ENCODE measurements at places on chromosomes 5 and 9.
A peak's percentile ranks its signal among the peaks of the same experiment; 100 is the strongest.

- no peak for DNase-seq
These were observed 39.5 kb downstream of the FAM174A start for GRCh38 chr5:100574716-100575115.

- DNase-seq, result no peak
These were observed 15.0 kb upstream of the HSPB3 start for GRCh38 chr5:54440456-54440893.

DNA sequence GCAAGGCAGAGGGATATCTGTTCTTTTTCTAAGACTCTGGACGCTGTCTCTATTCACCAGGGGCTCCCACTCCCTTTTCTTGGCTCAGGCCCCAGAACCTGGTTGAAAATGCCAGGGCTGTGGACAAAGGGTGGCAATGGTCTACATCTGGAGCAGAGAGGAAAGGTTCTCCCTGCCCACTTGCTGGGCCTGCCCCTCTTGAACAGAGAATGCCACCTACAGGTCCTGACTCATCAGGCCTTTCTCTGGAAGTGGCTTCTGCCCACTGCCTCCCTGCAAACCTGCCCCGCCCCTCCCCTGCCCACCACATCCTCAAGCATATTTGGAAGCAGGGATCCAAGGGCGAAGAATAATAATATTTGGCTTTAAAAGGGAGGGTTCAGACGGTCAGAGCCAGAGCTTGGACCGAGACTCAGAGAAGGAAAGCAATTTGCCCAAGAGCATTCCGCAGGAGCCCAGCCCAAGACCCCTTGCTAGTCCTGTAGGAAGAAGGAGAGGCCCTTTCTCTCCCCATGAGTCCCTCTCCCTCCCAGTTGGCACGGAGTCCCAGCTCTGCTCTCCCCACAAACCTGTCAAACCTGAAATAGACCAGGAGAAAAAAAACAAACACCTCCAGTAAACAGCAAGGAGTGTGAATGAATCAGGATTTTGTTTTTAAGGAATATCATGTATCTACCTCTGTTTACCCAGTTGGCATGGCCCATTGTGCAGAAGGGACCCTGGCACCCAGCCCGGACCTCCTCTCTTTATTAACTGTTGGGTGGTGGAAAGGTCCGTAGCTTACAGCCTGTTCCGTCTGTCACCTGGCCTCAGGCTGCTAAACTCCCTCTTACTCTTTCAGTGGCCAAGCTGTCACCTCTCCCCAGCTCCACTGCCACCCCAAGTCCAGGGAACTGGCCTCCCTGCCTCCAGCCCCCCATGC lies 37.7 kb upstream of the STXBP1 start:
- DNase-seq, result peak; percentile 58

GRCh38 chr9:110252509-110253139 lies 3.7 kb downstream of the TXN start:
- no peak for DNase-seq

DNA sequence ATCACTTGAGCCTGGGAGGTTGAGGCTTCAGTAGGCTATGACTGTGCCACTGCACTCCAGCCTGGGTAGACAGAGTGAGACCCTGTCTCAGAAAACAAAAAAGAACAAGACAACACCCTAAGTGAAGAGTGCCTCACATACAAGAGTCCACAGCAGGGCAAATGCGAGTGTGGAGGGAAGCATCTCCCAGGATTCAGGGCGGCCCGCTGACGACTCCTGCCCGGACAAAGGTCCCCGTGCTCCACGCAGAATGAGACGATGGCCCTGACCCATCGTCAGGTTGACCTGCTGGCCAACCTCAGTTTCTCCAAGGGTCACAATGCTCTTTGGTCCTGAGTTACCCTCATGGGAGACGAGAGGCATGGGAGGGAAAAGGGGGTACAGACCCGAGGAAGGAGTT lies 18.3 kb downstream of the MRNIP start:
- DNase-seq, result no peak

- peak; percentile 95 for DNase-seq
These were observed 23.2 kb upstream of the LRRC14B start for GRCh38 chr5:167982-168660.

DNA sequence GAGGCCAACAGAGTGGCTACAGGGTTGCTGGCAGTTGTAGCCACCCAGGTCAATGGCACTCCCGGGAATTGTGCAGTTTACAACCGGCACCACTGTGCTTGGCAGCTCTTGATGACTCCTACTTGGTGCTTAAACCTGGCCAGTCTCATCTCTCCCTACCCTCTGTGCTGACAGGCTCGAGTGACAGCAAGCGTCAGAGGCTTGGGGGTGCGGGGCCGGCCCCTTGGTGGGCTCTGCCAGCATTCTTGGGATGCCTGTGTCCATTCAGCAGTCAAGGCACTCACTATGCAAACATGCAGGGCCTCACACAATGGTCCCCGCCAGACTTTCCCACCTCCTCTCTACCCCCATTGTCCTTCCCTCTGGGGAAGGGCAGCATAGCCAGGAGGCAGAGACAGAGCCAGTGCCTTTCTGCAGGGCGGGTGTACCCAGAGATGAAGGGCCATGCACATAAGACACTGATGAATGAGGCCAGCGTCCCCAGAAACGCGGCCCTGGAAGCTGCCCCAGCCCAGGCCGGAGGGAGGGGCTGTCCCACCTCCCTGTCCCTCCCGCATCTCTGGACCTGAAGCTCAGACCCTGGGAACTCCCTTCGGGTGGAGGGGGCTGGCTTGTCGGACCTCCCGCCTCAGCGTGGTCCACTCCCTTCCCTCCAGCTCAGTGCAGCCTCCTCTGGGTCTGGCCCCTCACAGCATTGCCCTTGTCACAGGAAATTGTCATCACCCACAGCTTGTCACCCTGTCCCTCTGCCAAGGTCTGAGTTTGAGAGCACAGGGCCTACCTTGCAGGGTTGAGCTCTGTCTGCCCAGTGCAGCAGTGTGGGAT lies 26.4 kb upstream of the NOTCH1 start:
- DNase-seq, result peak; percentile 96

GRCh38 chr9:114580609-114581193 lies 6.9 kb upstream of the ATP6V1G1 start:
- DNase-seq, result no peak

- no peak for DNase-seq
These were observed 157.2 kb downstream of the EFNA5 start for GRCh38 chr5:107513337-107514085.

DNA sequence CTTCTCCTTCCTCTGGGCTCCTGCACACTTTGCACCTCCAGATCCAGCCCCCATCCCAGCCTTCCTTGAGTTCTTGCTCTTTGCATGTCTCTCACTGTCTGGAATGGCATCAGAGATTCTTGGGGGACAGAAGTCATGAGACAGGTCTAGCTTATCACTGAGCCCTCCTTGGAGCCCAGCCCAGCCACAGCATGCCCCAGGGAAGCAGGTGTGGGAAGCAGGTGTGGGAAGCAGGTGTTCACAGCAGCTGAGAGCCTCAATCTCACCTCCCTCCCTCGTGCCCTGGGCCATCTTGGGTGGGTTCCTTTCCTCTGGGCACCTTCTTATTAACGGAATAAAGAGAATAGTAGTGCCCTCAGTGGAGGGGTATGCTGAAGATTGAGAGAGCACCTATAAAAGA lies 27.2 kb downstream of the SLC6A7 start:
- no peak for DNase-seq

DNA sequence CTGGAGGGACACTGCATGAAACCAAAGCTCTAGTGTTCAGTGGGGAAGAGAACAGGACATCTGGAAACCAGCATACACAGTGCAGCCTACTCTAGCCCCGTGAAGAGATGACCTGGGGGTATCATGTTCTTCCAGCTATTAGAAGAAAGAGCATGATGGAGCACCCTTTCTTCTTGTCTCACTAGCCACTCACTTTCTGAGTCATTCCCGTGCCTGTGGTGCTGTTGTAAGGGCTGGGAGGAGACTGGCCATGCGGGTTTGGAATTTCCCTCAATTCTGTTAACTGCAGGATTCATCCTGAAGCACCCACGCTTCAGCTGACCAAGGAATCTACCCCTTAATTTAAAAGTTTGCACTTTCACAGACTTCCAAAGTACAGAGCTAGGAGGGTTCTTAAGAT lies 137.0 kb downstream of the COL23A1 start:
- peak; percentile 65 for DNase-seq

- DNase-seq, result peak; percentile 75
These were observed at the start of gene SMIM3 for GRCh38 chr5:150778517-150779396. Gene SMIM3 (plus strand): TSS chr5:150778757. CDS start chr5:150795441, 16,684 bp downstream.

DNA sequence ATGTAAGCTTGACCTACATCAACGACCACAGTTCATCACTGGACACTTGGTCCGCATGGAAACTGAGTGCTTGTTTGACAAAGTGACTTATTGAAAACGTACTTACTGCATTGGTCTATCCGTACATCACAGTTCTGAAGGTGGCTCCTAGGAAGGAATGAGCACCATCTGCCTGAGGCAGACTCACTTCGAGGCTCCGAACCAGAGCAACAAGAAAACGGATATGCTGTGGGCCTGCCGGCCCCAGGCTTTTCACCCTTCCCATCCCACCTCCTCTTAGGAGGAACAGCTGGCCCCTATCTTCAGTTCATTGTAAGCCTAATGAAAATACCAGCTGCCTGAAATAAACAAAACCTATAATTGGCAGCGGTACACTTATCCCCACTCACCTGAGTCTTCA lies 67.2 kb upstream of the TSLP start:
- DNase-seq, result no peak

- DNase-seq, result no peak
These were observed 344.8 kb downstream of the MTRR start for GRCh38 chr5:8213701-8214240.

GRCh38 chr5:24643156-24643555 lies 1.6 kb downstream of the CDH10 start:
- no peak for DNase-seq

- DNase-seq, result peak; percentile 28
These were observed 164.1 kb upstream of the SEMA6A start for GRCh38 chr5:116738615-116739261.

DNA sequence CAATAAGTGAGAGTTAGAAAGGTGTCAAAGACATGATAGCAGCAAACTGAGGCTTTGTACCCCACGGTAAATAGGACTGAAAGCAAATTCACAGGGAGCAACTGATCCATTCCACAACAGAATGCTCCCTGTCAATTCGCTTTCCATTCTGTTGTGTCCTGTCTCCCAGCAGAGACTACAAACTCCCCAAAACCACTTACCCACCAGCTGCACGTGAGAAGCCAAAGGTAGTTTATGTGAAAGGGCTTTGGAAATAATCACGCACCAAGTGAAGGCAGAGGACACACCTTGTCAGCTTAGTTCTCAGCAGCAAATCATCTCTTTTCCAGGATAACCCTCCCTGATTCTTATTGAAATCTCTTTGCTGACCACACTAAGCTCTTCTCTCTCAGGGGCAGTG lies 46.6 kb upstream of the IL17B start:
- DNase-seq, result no peak

DNA sequence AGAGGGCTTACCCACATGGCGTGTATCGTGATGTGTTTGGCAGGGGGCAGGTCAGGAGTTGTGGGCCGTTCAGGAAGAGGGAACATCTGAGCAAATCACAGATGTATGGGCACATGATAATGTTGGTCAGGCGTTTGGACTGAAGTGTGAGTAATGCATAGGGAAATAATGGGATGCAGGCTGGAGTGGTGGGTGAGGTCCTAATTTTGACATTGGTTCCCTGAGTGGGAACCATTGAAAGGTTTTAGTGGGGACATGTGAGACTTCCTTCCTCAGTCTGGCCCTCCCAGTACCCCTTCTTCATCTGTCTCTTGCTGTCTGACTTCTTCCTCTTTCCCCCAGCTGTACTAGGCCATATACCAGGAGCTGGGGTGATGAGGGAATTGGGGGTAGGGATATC lies 7.6 kb downstream of the OTULIN start:
- DNase-seq, result no peak

GRCh38 chr5:142572006-142572405 lies 113.9 kb downstream of the FGF1 start:
- no peak for DNase-seq

DNA sequence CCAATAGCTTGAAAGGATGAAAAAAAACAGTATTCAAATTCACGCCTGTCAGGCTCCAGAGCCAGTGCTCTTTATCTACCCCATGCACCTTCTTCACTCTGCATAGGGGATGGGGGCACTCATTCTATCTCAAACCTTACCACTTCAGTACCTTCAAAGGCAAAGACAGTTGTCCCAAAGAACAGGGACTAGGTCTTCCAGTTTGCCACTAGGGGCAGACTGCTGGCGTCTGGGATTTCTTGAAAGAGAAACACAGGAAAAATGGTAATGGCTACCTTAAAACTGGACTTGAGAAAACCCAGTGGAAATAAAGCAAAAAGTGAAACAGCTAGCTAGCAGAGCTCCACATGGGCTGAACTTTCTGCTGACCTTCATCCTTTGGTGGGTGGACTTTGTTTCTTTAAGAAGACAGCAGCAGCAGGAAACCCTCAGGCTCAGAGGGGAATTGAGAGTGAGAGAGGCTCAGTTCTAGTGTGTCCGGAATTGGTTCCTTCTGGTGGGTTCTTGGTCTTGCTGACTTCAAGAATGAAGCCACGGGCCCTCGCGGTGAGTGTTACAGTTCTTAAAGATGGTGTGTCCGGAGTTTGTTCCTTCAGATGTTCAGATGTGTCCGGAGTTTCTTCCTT lies 41.0 kb upstream of the SLC36A1 start:
- DNase-seq, result no peak

DNA sequence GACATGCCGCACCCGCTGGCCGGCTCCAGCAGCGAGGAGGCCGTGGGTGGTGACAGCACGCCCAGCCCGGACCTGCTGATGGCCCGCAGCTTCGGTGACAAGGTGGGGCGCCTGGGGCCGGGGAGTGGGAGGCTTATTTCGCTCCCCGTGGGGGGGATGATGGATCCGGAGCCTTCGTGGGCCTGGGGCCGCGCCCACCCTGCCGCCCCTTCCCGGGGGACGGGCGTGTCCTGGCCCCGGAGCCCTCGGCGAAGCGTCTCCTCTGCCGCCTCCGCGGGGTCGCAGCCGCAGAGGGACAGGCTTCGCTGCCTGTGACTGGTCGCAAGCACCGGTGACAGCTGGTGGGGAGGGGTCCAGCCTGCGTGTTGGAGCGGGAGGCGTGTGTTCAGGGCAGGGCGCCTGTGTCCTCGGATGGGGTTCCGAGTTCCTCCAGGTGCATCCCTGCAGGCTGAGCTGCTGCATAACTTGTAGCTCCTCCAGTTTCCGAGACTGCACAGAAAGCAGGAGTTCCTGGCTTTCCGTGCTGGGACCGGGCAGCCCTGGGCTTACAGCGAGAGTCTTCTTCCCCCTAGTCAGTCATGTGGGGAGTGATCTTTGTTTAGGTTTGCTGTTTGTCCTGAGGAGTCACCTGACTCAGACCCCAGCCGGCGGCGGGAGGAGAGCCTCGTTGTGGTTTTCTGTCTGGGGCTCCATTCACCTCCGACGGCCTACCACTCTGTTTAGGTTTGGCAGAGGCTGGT lies 666 bp downstream of the SNX30 start:
- DNase-seq, result peak; percentile 44
